Fibroblast of the conjunctiva (primary cell): ENCODE measurements at places on chromosomes 5 and 9.
A peak's percentile ranks its signal among the peaks of the same experiment; 100 is the strongest.

DNA sequence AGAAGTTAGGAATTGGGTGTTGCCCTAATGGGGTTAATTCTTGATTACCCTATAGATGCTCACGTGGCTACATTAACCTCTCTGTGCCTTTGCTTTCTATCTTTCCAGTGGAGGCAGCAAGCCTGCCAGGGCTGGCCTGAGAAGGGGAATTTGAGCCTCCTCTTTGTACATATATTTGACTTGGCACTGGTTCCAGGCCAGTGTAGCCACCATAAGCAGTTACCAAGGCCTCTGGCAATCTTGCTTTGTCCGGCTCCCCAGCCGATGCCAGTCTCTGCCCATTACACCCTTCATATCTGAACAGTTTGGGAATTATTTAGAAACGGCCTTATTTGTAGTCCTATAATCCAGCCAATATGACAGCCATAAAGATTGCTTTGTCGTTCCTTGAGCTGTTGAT, 58.6 kb upstream of the PPARGC1B start:
- DNase-seq = no peak

GRCh38 chr5:68648944-68649857, 433.6 kb downstream of the PIK3R1 start:
- no peak for DNase-seq

GRCh38 chr5:169869066-169869465, 111.2 kb downstream of the INSYN2B start:
- no peak for DNase-seq

DNA sequence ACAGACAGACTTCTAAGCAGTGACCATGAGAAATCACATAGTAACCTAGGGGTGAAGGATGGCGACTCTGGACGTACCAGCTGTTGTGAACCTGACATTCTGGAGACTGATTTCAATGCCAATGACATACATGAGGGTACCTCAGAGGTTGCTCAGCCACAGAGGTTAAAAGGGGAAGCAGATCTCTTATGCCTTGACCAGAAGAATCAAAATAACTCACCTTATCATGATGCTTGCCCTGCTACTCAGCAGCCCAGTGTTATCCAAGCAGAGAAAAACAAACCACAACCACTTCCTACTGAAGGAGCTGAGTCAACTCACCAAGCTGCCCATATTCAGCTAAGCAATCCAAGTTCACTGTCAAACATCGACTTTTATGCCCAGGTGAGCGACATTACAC, 38.0 kb upstream of the CCDC152 start:
- no peak for DNase-seq

DNA sequence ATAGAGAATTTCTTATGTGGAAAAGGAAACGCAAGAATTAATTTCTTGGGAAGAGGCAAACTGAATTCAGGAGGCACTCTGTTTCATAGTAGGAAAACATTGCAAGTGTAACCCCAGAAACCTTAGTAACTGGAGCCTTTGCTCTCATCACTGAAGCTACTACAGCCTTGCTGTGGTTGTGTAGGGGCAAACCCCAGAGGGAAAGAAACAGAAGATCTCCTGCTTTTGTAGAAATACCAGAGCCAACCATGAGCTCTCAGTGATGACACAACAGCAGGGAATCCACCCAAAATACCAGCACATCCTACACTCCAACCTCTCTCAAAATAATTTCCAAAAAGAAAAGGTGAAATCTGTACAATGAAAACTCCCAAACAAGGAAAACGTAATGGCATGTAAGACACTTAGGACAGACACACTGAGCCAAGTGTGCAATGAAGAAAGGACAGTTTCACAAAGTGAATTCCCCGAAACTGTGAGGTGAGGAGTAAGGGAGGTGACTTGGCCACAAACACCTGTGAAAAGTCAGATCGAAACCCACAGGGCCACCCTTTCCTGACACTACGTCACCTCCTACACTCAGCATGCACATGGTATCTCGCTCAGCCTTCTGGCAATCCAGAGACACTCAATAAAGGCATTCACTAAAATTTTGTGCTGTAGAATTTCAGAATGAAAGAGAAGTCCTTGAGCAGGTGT, 8.5 kb upstream of the ACSL6 start:
- no peak for DNase-seq

- DNase-seq = no peak
These were observed 456.0 kb upstream of the ITGA1 start for GRCh38 chr5:52331725-52332124.

DNA sequence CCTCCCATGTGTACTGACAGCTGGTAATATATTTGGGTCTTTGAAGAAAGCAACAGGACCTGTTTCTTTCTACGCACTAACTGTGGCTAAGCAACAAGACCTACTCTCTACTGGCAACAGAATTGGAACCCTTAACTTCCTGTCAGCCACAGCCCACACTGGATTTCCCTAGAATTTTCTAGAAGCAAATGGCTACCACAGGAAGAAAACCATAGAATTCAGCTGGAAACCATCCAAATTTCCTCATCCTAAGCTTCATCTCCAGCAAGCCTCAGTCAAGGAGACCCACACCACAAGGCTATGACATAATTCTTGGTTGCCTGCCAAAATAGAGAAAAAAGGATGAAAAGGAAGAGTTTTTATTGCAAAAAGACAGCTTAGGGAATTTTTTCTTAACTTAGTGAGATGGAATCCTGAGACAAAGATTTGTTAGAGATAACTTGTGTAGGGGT, 171.8 kb upstream of the TNC start:
- DNase-seq = no peak

- no peak for DNase-seq
These were observed 10.4 kb upstream of the FIBCD1 start for GRCh38 chr9:130949188-130950038.

DNA sequence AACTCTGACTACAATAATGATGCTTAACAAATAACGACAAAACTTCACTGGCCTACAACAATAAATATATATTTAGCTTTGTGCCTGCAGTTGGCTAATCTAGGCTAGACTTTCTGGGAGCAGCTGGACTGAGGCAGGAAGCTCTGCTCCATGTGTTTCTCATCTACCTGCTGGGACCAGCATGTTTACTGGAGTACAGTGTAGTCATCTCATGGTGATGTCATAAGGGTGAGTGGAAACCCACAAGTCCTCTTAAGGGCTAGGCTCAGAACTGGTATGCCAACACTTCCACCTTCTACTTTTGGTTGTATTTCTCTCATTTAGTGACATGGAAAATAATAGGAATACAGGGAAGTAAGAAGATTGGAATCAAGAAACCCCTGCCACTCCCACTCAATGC, 85.7 kb upstream of the NIPBL start:
- DNase-seq = no peak

GRCh38 chr5:127506616-127507015, 10.8 kb upstream of the PRRC1 start:
- no peak for DNase-seq

GRCh38 chr5:179974246-179974945, 66.7 kb upstream of the TBC1D9B start:
- DNase-seq = no peak

DNA sequence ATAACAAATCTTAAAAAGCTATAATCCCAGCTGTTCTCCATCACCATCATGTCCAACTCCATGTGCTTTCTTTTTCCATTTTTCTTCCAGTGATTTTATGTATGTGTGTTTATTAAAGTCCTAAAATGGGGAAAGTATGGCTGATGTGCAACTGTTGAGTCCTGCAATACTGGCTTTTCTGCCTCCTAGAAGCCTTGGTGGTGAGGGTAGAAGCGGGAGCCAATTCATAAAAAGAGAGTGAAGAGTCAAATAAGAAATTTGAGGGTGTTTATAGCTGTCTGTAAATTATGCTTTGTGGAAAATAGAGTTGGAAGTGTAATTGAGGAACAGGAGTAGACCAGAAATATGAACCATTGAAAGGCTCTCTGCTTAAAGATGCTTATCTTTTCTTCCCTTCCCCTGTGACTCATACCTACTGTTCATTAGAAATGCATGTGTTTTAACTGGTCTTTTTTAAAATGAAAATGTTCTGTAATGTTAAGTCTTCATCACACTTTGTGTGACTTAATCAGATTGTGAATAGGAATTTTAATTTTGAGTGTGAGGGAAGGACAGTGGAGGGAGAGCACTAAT, 80.1 kb downstream of the ZCCHC7 start:
- DNase-seq = no peak

DNA sequence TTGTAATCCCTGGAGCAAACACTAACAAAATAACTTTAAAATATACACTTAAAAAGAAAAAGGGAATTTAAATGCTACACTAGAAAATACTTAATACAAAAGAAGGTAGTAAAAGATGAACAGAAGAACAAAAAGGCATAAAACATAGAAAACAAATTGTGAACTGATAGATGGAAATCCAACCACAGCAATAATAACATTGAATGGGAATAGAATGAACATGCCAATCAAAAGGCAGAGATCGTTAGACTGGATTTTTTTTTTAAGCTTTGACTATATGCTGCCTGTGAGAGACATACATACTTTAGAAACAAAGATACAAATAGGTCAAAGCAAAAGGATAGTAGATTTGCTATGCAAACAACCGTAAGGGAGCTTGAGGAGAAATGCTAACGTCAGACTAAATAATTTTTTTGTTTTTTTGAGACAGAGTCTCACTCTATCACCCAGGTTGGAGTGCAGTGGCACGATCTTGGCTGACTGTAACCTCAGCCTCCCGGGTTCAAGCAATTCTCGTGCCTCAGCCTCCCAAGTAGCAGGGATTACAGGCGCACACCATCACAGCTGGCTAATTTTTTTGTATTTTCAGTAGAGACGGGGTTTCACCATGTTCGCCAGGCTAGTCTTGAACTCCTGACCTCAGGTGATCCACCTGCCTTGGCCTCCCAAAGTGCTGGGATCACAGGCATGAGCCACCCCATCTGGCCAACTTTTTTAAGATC, 6.5 kb downstream of the ABO start:
- no peak for DNase-seq

- no peak for DNase-seq
These were observed 118.4 kb downstream of the ZNF608 start for GRCh38 chr5:124627815-124628595.

GRCh38 chr9:9174358-9174757, 1374.8 kb upstream of the DMAC1 start:
- DNase-seq = no peak

- DNase-seq = no peak
These were observed 126.4 kb downstream of the SPOCK1 start for GRCh38 chr5:137372773-137373160.

DNA sequence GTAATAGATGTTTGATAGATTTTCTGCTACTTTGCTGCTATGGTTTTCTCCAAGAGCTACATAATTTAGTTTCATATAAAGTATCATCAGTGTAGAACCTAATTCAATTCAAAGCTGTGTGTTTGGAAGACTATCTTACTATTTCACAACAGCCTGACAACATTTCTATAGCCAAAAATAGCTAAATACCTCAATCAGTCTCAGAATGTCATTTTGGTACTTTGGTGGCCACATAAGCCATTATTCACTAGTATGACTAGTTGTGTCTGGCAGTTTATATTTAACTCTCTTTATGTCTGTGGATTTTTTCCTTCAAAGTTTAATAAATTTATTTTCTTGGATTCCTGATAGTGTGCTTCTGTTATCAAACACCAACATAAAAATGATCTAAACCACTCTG, 35.1 kb upstream of the CCDC152 start:
- no peak for DNase-seq

- no peak for DNase-seq
These were observed 416.9 kb downstream of the MRPS30 start for GRCh38 chr5:45225571-45226031.

GRCh38 chr5:82674671-82675070, 396.5 kb upstream of the RPS23 start:
- DNase-seq = no peak

GRCh38 chr5:164475339-164475977, 970.0 kb downstream of the MAT2B start:
- peak; percentile 21 for DNase-seq

DNA sequence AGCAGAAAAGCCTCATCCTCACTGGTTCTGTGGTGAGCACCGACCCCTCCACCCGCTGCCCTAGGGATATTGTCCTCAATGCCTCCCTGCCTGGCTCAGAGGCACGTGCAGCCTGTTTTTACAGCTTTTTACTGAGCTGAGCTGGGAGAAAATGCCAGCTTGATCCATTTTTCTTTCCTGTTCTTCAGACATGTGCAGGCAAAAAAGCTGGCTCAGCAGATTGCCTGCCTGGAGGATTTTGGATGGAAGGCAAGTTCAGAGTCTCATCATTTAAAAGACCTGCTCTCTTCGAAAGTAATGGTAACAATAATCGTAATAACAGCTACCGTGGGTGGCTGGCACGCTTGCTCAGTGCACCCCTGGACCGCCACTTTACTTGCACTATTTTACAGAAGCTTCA, 135.0 kb upstream of the SMIM23 start:
- no peak for DNase-seq

GRCh38 chr5:133470841-133471240, 141.5 kb downstream of the FSTL4 start:
- no peak for DNase-seq

GRCh38 chr9:127122176-127123063, at the start of gene ANGPTL2:
Gene ANGPTL2, minus strand, starts transcription at chr9:127122635. Its CDS starts 13,904 bp downstream, at chr9:127108731.
- DNase-seq = peak; percentile 95

DNA sequence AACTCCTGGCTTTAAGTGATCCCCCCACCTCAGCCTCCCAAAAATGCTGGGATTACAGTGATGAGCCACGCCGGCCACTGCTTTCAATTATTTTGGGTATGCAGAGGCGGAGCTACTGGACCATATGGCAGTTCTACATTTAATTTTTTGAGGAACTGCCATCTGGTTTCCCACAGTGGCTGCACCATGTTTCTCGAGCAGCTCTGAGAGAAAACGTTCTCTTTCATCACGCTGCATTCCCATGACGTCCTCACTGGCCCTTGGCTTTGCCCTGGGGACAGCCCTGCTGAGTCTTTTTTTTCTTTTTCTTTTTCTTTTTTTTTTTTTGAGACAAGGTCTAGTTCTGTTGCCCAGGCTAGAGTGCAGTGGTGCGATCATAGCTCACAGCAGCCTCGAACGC, 35.5 kb upstream of the GRHPR start:
- no peak for DNase-seq
